ENCODE measurements at places on chromosomes 2 and 18.

DNA sequence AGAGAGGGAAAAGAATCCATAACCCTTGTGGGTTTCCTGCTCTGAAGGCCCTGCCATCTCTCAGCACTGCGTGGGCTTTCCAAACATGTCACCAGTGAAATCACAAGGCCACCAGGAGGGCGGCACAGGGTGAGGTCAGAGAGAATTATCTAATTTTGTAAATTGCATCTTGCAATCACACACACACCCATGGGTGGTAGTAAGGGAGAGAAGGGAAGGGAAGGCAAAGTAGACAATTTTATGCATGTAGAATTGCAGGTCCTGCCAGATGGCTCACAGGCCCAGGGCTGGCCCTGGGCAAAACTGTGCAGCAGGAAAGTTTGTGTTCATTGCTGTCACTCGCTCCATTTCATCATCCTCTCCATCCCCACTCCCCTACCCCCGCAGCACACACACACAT lies 21.0 kb upstream of the ZBTB7C start:
- H3K27ac ChIP-seq = no peak overlapping the region
- DNase-seq = no peak
- H3K4me3 ChIP-seq = no peak overlapping the region
- peaks cover 79% of the 10 kb centered on the region for H3K27me3 ChIP-seq

DNA sequence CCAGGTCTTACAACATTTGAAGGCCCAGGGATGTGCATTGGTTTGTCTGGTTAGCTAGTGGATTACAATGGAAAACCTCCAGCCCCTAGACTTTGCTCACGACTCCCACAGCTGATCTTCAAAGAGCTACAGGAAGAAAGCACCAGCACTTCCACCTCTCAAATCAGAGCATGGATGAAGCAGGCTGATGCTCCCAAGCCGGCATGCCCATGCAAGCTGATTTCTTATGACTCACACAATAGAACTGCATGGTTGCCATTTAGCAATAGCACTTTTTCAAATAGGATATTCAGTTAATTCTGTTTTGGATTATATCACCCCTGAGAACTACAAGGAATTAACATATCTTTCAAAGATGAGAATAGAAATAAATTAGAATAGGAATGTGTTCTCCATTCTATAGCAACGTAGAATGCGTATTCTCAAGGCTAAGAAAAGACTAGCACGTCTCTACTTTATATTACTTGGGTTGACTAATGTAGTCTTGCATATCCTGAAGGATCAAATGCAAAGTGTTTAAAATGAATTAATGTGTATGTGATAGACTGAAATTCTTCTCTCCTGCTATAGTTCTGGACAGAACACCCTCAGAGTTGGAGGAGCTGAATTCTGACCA lies 292.4 kb downstream of the TRIB2 start:
- H3K36me3 ChIP-seq = no peaks in the 10 kb centered on the region
- peaks cover 24% of the 10 kb centered on the region for H3K4me1 ChIP-seq
- H3K4me3 ChIP-seq = no peak overlapping the region
- H3K27me3 ChIP-seq = no peaks in the 10 kb centered on the region

DNA sequence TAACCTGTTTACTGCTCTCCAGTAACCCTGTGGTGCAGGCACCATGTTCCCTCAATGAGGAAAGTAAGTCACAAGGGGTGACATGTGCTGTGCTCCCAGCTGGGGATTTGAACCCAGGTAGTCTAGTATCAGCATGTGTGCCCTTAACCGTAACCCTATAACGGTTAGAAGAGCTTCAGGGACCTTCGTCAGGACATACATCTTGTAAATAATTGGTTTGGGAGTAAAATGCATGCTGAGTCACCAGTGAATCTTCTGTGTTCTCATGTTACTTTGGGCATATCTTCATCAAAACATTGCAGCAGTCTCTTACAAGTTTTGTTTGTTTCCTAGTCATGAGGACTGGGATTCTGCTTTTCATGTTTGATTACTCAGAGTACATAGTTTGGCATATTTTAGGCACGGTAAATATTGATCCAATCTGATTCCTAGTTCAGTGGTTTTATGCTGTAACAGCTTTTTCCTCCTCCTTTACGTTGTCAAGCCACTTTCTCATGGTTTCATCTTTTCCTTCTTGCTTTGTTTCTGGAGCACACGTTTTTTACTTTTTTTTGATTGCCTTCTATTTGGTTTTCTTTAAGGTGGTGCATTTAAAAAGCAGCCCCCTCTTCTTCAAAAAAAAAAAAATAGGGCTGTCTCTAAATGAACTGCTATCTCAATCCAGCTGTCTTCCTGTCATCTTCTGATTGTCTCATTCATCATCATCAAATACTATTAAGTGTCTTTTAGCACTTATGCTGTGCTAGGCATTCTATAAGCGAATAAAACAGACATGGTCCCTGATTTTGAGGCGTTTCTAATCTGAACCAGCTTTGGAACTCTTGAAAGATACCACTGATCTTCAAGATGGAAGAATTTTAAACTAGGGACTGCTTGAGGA lies 50.4 kb downstream of the CLIP4 start:
- H3K4me1 ChIP-seq = peaks cover 14% of the 10 kb centered on the region
- no peak overlapping the region for H3K4me3 ChIP-seq
- DNase-seq = no peak
- H3K27ac ChIP-seq = peak overlapping the region; percentile 42

DNA sequence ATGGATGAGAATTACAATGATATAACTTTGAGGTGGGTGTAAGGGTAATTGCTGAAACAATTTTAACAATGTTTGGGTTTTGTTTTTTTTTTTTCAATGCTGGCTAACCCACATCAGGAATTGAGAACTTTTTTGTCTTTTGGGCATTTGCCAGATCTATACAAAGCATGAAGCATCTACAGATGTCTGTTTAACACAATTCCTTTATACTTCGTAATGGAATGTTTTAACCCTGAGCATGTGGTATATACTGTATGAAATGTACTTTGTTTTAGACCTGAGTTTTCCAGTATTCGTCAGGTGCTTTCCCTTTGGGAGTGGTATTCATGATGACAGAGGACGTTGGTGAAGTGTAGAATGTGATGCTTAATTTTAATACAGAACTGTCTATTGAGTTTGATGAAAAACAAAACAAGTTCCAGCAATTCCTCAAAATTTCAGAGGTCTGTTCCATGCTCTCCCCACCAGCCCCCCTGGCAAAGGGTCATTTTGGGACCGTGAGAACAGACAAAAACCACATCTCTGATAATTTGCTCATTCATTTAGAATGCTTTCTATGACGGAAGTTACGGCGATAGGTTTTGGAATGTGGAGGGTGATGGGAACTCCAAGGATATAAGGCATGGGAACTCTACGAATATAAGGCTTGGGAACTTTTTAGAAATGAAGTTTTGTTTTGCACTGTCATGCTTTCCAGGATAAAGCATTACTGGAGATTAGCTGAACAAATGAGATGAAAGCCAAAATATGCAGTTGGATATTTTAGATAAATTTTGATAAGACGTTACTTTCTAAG lies 14.1 kb downstream of the LIMS1 start:
- peaks cover 2% of the 10 kb centered on the region for H3K36me3 ChIP-seq
- H3K27ac ChIP-seq = peak overlapping the region; percentile 74
- peaks cover 32% of the 10 kb centered on the region for H3K4me1 ChIP-seq
- peak overlapping the region; percentile 21 for H3K4me3 ChIP-seq

GRCh38 chr18:13420969-13421686 lies 202.6 kb downstream of the LDLRAD4 start:
- H3K27ac ChIP-seq = no peak overlapping the region
- no peak for DNase-seq
- H3K27me3 ChIP-seq = no peaks in the 10 kb centered on the region
- no peak overlapping the region for H3K4me3 ChIP-seq

GRCh38 chr2:170255971-170256370 lies 78.0 kb downstream of the MYO3B start:
- no peak overlapping the region for H3K27ac ChIP-seq
- no peaks in the 10 kb centered on the region for H3K36me3 ChIP-seq
- no peaks in the 10 kb centered on the region for H3K4me1 ChIP-seq
- DNase-seq = no peak

GRCh38 chr2:76316691-76317090 lies 606.0 kb upstream of the GCFC2 start:
- H3K4me3 ChIP-seq = no peak overlapping the region
- no peak for DNase-seq
- H3K27ac ChIP-seq = no peak overlapping the region
- H3K27me3 ChIP-seq = no peaks in the 10 kb centered on the region
- H3K4me1 ChIP-seq = no peaks in the 10 kb centered on the region

Data from osteocyte (in vitro differentiated cells).